Activated CD4-positive, CD25-positive, alpha-beta regulatory T cell treated with anti-CD3 and anti-CD28 coated beads, Interleukin-2, amount 50 U/mL, for 24 hours (primary cell): ENCODE measurements at places on chromosomes 12 and 14.

DNA sequence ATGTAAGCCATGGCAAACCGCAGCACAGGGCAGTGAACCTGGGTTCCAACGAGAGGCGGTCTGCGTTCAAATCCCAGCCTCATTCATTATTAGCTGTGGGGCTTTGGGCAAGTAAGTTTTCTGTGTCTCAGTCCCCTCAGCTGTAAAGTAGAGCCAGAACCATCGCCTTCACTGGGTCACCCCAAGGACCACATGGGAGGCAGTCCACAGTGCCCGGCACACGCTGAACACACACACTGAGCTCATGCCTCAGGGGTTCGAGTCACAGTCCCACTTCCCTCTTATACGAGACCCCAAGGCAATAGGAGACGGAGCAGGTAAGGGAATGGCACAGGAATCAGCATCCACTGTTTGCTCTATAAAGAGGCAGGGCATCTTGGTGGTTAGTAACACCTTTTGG is 19.1 kb downstream of the LRTM2 start:
- no peak for ATAC-seq

DNA sequence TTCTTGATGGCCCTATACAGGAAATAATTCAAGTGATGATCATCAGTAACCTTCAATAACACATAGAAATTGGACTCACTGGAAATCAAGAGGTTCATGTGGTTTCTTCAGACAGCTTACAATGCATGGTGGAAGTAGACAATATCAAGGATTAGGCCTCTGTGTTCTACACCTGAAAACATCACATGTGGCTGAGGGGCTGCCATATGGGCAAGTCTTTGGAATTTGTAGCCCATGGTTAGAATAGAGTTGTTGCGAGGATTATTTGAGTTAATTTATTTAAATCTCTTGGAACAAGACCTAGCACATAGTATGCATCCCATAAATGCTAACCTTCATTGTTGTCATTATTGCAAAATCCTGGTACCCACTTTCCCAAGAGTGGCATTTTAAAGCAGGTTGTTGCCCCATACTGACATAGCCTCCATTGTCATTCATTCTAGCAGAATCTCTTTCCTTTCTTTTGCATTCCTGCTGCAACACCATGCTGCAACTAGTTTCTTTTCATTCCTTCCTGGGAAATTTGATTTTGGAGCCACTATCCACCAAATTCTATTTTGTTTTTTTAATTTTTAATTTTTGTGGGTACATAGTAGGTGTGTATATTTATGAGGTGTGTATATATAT is 352.7 kb upstream of the NAV3 start:
- ATAC-seq, result no peak

- no peak for ATAC-seq
Observed at GRCh38 chr12:76755829-76756379, 8.0 kb upstream of the ZDHHC17 start.

DNA sequence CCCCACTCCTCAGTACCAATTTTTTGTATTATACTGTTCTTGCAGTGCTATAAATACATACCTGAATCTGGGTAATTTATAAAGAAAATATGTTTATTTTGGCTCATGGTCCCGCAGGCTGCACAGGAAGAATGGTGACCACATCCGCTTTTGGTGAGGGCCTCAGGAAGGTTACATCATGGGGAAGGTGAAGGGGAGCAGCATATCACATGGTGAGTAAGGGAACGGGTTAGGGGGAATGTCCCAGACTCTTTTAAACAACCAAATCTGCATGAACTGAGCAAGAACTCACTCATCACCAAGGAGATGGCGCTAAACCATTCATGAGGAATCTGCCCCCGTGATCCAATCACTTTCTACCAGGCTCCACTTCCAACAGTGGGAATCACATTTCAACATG is 40.0 kb downstream of the OSBPL8 start:
- ATAC-seq, result peak; percentile 70

DNA sequence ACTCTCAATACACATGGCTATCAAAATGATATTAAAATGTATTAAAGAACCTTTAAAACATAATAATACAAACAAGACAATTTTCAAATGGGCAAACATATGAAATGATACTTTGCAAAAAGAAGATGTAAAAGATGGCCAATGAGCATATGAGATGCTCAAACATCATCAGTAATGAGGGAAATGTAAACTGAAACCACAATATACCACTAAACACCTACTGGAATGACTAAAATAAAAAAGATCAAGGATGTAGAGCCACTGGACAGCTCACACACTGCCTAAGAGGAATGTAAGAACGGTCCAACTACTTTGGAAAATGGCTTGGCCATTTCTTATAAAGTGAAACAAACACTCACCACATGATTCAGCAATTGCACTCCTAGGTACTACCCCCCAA is 97.2 kb upstream of the BBS10 start:
- peak; percentile 40 for ATAC-seq

- ATAC-seq, result no peak
Observed at GRCh38 chr12:94839347-94839746, 164.2 kb downstream of the NDUFA12 start.

GRCh38 chr12:6171409-6172015 is 28.7 kb upstream of the CD9 start:
- ATAC-seq, result no peak

GRCh38 chr12:52552055-52552454 is 890 bp downstream of the KRT71 start:
- ATAC-seq, result no peak

- no peak for ATAC-seq
Observed at GRCh38 chr14:46490238-46490685, 161.3 kb downstream of the RPL10L start.

- peak; percentile 8 for ATAC-seq
Observed at GRCh38 chr14:91258011-91258618, 13.6 kb upstream of the GPR68 start.

DNA sequence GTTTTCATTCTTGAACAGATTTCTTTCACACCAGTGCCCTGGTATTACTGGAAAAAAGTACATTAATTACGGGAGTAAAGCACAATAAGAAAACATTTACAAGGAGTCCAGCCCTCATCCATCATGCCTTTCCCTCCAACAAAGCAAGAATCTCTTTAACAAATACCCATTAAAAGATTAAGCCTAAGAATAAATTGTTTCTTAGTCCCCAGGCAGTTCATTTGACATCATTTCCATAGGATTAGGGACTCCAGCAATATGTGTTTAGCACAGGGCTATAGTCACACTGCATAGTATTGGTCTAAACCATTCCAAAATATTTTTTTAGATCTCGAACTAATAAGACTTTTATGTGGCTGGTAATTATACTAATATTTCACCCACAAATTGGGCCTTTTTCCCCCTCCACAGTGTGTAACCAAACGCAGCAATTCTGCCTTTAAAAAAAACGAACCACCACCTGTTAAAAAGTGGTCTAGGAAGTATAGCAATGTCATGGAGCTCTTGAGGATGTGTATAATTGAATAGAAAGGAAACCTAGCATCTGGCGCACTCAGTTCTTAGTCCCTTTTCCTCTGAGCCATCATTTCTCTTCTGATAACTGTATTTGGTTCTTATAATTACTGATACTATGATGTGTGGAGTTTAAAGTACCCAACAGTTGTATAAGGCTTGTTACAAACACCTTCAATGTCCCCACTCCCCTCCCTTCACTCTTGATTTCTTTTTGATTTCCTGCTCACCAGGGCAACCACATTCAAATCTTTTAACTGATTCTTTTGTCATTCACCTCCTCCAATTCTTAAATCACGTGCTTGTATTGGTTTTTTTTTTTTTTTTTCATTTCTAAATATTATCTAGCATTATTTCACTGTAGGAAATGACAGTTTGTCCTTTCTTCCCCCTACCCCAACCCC is 138.7 kb downstream of the ETV6 start:
- ATAC-seq, result no peak

- no peak for ATAC-seq
Observed at GRCh38 chr12:112252184-112252583, 126.8 kb downstream of the TRAFD1 start.

GRCh38 chr12:89155826-89156225 is 196.5 kb downstream of the DUSP6 start:
- no peak for ATAC-seq

DNA sequence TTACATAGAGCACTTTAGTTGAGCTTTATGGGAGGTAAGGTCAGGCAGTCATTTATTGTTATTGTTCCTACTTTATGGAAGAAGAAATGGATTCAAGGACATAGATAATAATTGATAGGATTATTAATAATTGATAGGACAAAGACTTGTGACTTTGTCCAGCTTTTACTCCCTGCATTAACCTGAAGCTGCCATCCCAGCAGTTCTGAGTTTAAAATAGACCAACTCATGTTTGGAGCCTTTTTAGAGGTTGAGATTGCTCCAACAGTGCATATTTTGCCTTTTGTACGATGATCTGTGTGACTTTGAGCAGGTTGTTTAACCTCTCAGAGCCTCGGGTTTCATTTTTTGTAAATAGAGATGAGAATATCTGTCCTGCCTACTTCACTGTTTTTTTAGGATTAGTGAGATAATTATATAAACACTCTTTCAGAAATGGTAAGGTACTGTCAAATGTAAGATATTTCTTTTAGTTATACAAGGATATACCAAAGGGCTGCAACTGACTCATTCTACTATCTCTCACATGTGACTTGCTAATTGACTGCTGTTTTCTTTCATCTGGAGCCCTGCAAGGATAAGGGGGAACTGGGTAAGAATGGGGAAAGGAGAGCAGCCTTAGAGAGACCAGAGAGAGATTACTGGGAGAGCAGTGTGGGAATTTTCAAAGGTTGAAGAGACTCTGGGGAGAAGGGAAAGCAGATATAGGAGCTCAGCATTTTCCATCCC is 15.3 kb downstream of the WDR20 start:
- ATAC-seq, result no peak

- ATAC-seq, result no peak
Observed at GRCh38 chr14:22580625-22581024, 8.4 kb downstream of the DAD1 start.

DNA sequence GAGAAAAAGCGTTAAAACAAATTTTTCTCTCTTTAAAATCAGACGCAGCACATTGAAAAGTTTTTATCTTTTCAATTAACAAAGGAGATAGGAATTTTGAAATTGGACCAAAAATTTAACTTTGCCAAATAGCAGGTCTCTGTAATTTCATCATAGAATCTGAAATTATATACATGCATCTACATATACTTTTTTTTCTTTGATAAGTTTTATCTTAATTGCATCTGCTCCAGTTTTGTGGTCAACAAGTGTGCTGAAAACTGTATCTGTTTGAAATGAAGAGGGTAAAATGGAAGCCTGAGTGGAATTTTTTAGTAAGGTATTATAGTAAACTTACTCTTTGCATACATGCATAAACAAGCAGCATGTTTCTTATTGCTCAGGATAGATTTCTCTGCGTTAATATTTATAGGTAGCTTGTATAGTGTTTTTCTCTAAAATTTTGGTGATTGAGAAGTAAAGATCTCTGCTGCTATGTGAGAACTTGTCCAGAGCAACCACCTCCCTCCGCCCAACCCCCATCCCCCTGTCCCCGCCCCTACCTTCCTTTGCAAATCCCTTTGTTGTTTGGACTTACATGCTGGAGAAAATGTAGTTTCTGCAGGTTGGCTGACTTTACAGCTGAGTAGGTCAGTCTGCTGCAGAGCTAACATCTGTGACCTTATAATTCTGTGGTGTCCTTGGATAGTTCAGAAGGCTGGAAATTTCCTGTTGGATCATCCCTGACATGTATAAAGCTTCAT is 64.6 kb downstream of the VRK1 start:
- ATAC-seq, result no peak

DNA sequence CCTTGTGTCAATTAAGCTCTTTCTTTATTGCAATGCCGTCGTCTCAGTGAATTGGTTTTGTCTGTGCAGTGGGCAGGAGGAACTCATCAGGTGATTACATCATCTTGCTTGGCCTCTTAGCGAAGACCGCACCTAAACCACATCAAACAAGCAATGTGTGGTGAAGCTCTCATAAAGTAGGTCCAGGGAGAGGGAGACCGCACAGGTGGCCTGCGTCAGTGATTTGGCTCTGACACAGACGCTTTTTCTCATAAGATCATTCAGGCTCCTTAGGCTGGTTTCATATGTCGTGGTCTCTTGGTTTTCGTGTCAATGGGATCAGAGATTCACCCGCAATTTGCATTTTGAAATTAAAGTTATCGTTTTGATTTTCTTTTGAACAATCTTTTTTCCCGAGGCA is 6.7 kb upstream of the TESC start:
- peak; percentile 75 for ATAC-seq

DNA sequence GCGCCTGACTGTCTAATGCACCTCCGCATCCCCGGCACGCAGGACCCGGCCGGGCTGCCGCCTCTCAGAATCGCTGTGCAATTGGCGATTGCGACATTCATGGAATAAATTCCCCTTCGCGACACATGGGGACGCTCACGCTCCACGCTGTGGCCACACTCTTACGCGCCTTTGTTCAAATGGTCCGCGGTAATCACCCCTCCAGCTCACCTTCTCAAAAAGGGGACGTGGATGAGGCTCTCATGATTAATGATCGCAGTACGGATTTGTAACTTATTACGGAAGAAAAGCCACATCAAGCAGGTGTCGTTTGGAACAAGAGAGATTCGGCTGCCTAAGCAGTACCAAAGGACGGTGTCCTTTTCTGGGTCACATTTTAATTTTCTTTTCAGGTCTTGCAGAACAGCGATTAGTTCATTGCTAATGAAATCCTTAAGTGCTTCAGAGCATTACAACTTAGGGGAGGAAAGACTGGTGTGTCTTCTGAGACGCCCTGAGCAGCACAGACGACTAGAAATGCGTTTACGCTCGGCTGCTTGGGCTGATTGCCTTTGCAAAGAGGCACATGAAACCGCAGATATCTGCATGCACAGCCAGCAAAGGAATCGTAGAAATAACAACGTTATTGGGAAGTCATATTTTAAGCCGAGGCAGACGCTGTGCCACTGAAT is 37.3 kb upstream of the ADGRD1 start:
- no peak for ATAC-seq

DNA sequence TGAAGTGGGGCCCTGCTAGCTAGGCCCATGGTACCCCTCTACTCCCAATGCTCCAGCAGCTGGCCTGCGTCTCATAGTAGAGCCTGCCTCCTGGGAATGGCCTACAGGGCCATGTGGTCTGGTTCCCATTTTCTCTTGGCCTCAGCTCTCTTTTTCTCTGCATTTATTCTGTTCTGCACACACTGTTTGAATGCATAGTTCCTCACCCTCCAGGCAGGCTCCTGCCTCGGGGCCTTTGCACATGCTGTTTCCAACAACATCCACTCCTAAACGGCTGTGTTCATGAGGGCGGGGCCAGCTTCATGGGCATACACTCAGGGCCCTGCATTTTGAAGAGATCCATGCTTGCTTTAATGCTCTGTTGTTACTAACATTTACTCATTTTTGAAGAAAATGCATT is 204.0 kb downstream of the ADGRD1 start:
- ATAC-seq, result no peak

- peak; percentile 24 for ATAC-seq
Observed at GRCh38 chr14:22791301-22791700, 23.9 kb downstream of the SLC7A7 start.

GRCh38 chr14:98059106-98059505 is 1212.9 kb downstream of the BCL11B start:
- no peak for ATAC-seq

GRCh38 chr14:37170993-37171392 is 1.4 kb downstream of the SLC25A21 start:
- no peak for ATAC-seq

- no peak for ATAC-seq
Observed at GRCh38 chr12:48184549-48184922, 1.1 kb downstream of the CCDC184 start.

GRCh38 chr14:94051779-94052178 is 25.6 kb downstream of the OTUB2 start:
- ATAC-seq, result no peak
